Left hindlimb (tissue), 1 donor: ENCODE measurements at places on chromosomes 7 and 10.
A peak's percentile ranks its signal among the peaks of the same experiment; 100 is the strongest.

DNA sequence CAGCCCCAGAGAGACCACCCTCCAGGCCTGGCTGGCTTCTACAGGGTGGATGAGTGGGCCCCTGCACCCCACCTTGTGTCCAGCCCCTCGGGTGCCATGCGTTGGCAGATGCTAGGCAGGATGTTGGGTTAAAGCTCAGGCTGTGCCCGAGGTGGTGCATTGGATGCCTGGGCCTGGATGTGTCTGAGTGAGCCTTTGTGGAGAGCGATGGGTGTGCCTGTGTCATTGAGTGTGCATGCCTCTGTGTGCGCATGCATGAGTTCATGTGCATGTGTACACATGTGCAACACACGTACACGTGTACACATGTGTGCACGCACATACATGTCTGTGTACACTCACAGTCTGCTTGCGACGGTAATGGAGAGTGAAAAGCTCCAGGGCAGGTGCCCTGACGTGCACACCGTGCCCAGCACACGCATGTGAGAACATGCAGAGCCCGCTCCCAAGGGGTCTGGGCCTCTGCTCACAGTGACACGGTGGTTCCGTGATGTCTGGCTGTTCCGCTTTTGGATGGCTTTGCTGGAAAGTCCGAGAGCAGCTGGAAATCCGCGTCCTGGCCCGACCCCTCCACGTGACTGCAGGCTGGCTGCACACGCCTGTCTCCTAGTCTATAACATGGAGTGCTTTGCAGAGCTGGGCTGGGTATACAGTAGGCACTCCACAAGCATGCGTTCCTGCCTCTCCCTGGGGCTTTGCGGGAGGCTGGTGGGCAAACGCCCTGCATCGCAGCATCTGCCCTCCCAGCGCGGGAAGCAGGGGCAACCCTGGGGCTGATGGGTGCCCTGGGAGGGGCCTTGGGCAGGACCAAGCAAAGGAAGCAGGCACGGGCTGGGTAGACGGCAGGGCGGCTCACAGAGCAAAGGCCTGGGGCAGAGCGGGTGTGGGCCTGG lies 36.9 kb downstream of the ELFN1 start:
- DNase-seq = peak; percentile 18

DNA sequence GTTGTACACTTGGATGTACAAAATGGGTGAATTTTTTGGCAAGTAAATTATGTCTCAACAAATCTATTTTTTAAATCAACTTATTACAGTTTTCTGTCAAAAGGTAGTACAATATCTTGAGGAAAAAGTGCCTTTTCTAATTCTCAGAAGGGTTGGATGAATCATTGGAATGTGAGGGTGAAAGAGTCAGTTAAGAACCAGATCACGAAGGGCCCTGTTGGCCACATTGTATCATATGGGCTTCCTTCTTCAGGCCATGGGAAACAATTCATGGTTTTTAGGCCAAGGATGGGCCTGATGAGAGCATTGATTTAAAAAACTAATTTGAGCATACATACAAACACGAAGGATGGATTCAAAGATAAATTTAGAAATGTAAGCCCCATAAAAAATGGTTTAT lies 503.7 kb downstream of the TNS3 start:
- DNase-seq = no peak

DNA sequence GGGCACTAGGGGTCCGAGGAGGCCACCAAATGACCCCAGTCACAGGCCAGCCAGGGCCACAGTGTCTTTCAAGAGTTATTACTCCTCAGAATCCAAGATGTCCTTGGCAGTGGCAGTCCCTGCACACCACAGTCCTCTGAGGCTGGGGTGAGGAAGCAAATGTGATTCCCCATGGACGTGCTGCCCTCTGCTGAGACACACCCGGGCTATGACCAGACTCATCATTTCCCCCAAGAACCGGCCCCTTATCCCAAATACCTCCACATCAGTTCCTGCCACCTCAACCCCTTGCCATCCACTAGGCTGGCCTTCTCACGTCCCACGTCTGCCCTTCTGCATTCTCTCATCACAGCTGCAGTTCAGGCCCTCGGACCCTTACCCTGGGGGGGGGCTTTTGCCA lies 5.0 kb downstream of the PRKAG2 start:
- DNase-seq = no peak

GRCh38 chr10:3797750-3798149 lies 12.7 kb upstream of the KLF6 start:
- no peak for DNase-seq

DNA sequence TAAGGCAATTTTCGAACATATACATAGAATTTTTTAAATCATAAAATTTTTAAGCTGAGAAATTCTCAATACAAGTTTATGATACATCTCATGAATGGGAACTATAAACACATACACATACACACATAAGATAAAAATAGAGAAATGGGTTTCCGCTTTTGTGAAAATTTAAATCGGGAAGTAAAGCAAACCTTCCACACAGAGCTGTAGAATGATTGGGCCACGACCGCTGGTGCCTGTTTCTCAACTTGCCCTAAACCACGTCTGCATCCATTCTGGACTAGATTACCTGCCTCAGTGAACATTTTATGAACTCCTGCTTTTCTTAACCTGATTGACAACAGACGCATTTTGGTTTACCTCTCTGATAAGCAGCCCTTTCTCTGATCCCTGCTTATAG lies 264.4 kb downstream of the SKAP2 start:
- DNase-seq = no peak

- no peak for DNase-seq
Observed at GRCh38 chr7:13602036-13602435, 387.4 kb downstream of the ETV1 start.

DNA sequence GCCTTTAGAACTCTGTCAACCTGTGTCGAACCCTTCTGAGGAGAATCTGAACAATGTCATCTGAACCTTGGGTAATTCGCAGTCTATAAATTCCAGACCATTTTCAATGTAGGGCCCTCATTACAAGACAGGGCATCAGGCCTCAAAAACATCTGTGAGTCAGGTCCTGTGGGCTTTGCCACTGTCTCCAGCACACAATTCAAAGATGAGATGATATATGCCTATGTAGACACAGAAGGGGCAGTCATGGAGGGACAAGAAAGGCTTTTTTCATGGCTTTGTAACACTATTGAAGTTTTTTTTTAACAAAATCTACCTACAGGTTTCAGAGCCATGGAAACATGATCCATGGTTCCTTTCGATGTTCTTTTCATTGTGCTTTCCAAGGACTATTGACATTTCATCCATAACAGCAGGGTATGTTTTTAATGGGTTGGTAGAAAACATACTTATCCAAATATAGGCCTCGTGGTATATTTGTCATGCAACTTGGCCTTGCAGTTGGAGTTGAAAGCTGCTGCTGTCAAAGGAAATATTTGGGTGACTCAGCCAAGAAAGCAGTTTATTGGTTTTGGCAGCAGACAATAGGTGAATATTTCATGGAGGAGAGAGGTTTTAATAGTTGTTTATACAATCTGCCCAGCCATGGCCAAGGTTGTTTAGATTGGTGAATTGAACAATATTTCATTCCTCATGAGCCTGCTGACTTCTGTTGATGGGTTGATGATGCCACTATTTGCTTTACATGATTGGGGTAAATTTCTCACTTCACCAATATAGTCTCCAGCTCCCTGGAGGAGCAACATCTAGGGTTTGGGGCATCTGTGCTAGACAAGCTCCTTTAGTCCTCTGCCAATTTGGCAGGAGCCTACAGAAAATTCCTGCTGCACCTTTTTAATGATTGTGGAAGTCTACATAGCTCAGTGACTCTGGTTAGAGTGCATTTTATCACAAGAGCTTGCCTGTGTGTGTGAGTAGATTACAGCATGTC lies 158.4 kb upstream of the TMEM72 start:
- no peak for DNase-seq

DNA sequence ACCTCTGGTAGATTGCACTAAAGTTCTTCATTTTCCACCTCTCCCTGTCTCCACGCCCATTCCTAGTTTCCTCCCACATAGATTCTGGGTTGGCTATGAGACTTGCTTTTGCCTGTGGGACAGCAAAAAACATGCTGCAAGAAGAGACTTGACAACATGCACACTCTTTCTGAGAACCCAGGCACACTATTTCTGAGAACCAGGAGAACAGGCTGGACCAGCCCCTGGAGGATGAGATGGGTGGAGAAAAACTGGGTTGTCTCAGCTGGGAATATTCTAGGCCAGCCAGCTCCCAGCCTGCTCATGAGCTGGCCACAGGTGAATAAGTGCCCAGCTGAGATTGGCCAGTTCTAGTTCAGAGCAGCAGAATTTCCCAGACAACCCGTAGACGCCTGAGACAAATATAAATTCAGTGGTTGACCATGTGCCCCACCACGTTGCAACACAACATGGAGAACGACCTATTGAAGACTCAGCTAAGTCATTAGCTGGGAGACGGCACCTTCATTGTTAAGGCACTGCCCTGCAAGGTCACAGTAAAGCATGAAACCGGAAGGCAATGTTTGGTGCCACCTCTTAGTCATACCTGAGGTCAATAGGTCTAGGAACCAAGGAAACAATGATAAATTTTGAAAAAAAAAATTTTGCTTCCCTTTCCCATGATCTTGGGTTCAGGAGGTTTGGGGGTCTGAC lies 92.7 kb upstream of the AKR1E2 start:
- no peak for DNase-seq

- DNase-seq = no peak
Observed at GRCh38 chr7:142439739-142440138, 181.9 kb upstream of the PRSS58 start.

DNA sequence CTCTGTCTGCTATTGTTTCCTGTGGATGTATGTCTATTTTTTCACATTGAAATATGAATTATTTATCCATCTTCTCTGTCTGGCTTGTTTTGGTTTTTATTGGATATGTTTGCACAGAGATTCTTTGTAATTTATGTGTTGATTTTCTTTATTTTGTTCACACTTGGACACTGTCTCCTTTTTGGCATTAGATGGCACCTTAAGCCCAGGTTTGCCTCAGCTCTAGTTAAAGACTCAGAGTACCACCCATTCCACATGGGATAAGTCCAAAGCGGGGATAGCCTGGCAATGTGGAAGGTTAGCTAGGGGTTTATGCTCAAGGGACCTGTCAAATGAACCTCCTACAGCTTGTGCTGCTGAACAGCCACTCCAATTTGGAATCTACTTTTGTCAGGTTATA lies 14.1 kb downstream of the FEZF1 start:
- DNase-seq = no peak

DNA sequence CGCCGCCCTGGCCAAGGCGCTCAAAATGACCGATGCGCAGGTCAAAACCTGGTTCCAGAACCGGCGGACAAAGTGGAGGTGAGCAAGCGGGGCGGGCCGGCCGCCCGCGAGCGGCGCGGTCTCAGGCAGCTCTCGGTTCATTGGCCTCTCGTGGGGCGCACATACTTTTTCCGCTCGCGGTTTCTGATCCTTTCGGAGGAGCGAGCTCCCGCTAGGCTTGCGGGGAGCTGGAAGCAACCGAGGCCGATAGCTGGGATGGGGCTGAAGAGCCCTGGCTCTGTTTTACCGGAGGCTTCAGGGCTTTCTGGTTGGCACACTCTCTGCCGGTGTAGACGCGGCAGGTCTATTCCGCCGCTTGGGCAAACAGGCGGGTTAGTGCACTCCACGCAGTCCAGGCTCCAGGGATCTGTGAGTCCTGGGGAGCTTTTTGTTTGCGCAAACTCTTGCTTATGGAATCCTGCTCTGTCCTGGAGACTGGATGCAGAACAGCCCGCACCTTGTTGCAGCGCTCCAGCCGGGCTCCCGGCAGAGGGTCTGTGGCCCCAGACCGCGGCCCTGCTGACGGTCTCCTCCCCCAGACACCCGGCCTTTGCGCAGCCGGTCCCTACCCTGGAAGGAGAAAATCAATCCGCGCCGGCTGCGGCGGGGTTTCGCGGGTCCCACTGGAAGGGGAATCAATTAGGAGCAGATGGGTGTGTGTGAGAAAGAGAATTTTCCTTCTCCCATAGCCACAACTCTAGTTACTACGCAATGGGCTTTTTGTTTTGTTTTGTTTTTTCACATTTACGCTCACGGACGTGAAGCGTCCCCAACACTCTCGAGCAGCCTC lies 3.4 kb downstream of the TLX1 start:
- DNase-seq = no peak

DNA sequence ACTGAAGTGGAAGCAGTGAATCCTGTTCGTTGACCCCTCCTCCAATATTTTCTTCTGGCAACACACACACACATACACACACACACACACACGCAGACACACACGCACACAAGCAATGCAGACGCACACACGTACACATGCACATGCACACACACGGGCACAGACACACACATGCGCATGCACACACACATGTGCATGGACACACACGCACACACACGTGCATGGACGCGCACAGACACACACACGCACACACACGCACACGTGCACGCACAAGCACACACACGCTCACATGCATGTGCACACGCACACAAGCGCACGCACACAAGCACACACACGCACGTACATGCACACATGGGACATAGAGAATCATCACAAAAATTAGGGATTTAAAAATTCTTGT lies 488.2 kb upstream of the TPK1 start:
- DNase-seq = no peak

DNA sequence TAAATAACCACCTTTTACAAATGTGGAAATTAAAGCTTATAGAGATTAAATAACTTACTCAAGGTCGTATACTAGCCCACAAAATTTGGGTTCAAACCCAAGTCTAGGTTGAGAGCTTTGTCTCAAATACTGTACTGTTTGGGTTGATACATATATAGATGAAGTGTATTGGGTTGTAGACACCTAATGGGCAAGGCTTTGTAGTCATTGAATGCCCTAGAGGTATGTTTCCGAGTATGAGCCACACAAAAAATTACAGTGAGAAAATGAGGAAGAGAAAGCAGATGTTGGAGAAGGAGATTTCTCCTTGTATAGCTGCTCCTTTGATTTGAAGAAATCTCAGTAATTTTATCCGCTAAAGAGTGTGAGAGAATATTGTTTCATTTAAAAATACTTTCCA lies 60.6 kb downstream of the C1GALT1 start:
- no peak for DNase-seq

GRCh38 chr7:29289156-29290021 lies 94.8 kb downstream of the CHN2 start:
- DNase-seq = peak; percentile 67

- peak; percentile 26 for DNase-seq
Observed at GRCh38 chr7:1847260-1848001, 177.4 kb downstream of the ELFN1 start.

- DNase-seq = no peak
Observed at GRCh38 chr7:144780071-144780608, 55.7 kb downstream of the TPK1 start.
